ENCODE measurements at places on chromosomes 4 and X.
A peak's percentile ranks its signal among the peaks of the same experiment; 100 is the strongest.

DNA sequence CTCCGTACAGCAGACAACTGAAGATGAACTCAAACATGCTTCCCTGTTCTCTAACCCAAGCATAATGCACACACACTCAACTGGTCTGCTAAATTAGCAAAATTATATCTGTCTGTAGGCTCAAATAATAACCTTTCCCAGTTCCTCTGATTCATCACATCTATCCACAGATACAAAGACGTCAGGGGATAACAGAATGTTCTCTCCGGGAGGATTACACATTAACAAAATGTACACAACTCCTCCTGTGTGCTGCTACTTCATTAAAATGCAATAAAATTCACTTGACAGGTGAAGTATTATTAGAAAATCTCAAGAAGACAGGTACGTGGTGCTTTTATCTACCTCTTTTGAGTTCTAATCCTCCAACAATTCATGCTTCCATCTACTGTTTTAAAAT lies 57.4 kb downstream of the FAT1 start:
- no peak for DNase-seq

DNA sequence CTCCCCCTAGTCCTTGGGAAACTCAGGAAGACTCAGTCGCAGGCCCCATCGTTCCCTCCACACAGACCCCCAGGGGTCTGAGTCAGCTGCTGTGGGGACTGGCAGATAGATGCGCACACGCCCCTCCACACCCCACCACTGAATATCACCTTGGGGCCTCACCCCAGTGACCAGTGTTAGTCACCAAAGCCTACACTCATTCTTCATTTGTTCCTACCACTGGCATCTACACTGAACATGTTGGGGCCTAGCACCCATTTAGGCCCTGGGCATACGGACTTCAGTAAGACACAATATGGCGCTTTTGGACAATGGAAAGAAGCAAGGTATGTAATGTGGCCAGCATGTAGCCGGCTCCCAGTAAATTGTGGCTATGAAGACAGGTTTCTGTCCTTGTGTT lies 154.1 kb upstream of the PJA1 start:
- no peak for DNase-seq

GRCh38 chrX:4550018-4550417 lies 836.6 kb upstream of the PRKX start:
- no peak for DNase-seq

DNA sequence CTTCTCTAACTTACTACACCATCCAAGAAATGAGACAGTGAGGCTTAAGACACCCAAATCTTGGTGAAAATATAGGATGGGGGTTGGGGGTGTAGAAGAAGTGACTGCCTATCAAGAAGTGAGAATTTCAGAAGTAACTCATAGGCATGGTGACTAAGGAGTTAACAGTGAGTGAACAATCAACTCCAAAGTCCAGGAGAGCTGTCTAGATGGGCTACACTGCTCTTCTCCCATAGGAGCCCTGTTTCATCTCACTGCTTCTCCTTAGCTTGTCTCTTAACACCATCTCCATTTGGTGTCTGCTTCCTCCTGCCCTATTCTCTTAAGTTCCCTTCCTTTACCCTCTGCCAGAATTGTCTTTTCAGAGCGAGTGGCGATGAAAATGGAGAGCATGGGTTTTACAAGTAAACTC lies 22.7 kb downstream of the FABP2 start:
- DNase-seq = no peak

GRCh38 chrX:111071542-111072277 lies 24.3 kb upstream of the PAK3 start:
- DNase-seq = no peak

- no peak for DNase-seq
Observed at GRCh38 chrX:43633757-43634156, 22.3 kb upstream of the MAOA start.

DNA sequence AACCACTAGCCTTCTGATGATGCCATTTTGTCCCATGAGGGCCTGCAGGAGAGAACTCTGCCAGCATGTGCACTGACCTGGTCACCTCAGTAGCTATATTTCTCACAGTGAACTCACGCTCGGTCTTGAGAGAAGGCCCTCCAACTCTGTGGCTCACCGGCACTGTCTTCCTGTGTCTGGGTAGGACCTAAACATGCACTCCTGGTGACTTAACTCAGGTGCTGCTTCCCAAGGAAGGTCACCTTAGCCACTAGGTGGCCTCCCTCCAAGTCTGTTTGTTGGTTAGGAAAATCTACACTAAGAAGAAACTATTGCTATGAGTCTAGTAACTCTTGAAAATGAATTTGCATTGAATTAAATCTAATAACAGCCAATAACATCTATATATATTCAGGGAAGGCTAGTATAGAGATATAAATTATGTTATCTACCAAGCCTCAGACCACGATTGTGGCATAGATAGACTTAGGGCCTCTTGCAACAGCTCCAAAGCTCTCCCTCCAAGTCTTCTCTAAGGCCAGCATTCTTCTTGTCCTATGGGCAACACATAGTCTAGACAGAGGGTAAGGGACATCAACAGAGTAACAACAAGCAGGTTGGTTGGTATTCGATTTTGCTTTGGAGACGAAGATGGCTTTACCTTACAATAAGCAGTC lies 24.7 kb downstream of the TLR10 start:
- no peak for DNase-seq

DNA sequence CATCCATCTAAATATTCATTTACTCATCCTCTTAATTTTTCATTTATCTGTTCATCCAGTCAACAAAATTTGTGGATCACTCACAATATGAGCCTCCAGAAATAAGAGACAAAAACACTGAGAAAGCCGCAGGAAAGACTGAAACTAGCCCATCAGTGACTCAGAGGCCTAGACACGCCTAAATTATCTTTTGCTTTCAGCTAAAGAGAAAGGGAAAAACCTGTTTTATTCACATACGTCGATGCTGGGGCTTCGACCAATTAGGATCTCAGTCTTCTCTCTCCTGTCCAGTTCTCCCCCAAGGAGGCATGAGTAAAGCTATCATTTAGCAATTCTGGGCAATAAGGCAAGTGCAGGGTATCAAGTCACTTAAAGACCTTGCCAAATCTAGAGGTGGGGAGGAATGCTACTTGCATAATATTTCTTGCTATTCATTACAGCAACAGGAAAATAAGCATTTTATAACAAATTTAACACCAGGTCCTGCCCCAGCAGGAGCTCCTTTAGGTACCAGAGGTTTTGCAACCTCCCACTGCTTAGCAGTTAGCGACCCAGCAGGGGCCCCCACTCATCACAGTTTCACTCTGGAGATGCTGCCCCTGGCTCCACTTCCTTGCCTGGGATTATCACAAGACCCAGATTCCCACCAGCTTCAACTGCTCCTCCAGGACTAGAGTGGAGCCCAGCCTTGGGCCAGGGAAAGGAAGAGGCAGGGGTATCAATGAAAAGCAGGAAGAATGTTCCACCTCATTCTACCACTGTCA lies 30.1 kb upstream of the TMEM154 start:
- no peak for DNase-seq

DNA sequence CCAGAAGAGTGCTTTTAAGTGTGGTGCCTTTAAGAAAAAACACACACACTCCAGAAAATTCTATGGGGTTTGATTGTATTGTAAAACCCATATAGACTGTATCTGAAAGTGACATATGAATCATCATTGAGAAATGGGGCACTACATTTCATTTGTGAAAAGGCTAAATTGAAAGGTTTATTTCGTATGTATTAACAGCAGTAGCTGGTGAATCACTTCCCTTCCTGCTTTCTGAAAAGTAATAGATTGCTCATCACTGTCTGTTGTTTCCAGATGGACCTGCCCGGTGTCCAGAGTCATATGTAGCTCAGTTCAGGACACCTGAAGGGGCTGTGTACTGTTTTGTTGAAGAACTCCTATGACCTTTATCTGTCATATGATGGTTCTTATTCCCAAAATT lies 28.1 kb upstream of the HPRT1 start:
- DNase-seq = no peak

DNA sequence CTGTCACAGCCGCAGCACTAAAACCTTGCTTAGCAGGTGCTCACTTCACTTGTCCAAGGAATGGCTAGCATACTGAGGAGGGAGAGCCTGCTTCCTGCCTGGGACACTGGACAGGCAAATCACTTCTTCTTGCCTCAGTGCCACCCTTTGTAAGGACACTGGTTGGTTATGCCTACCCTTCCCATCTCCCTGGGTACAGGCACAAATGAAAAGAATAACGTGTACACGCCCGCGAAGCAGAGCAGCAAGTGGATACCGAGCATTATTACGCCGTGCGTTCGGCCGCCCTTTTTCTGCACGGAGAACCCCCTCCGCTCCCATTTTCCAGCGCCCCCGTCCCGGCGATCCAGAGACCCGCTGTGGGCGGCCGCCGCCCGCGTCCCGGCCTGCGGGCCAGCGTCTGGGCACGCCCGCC lies 338 bp upstream of the KLHL2 start:
- DNase-seq = no peak

GRCh38 chr4:153252122-153252521 lies 47.9 kb downstream of the TRIM2 start:
- DNase-seq = no peak

GRCh38 chr4:10877076-10877475 lies 192.5 kb upstream of the CLNK start:
- no peak for DNase-seq

- no peak for DNase-seq
Observed at GRCh38 chr4:122010610-122011009, 58.8 kb upstream of the TRPC3 start.

DNA sequence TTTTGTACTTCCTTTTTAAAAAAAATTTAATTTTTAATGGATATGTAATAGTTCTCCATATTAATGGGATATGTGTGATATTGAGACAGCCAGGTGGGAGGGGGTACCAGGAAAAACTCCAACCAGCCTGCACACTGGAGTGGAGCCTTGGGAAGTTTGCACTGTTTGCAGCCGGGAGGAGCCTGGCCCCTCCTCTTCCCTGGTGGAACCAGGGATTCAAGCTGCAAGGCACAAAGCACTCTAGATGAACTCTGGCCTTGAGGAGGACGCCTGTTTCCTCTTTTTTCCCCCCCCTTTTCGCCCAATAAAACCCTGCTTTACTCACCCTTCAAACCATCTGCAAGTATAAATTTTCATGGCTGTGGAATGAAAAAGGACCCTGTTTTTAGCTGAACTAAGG lies 48.2 kb upstream of the GC start:
- no peak for DNase-seq

GRCh38 chr4:86840858-86841257 lies 8.3 kb downstream of the SLC10A6 start:
- no peak for DNase-seq

DNA sequence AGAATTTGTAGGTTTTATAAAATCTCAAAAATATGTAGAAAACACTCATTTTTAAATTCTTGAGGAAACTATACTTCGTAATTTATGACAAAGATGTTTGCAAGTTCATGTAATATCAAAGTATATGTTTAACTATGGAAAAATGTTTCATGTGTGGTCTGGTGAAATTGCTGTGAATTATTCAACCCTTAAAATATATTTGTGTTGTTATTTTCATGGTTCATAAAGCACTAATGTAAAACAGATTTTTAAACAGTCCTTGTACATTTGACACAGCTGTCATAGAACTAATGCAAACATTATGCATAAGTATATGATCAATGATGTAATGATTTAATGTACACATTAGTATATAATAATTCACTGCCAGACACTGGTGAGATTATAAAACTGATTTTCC lies 83.1 kb upstream of the ARSJ start:
- DNase-seq = no peak

GRCh38 chrX:130393451-130394074 lies 8.1 kb upstream of the GPR119 start:
- peak; percentile 8 for DNase-seq

- DNase-seq = no peak
Observed at GRCh38 chr4:89216866-89217265, 90.7 kb downstream of the GPRIN3 start.

DNA sequence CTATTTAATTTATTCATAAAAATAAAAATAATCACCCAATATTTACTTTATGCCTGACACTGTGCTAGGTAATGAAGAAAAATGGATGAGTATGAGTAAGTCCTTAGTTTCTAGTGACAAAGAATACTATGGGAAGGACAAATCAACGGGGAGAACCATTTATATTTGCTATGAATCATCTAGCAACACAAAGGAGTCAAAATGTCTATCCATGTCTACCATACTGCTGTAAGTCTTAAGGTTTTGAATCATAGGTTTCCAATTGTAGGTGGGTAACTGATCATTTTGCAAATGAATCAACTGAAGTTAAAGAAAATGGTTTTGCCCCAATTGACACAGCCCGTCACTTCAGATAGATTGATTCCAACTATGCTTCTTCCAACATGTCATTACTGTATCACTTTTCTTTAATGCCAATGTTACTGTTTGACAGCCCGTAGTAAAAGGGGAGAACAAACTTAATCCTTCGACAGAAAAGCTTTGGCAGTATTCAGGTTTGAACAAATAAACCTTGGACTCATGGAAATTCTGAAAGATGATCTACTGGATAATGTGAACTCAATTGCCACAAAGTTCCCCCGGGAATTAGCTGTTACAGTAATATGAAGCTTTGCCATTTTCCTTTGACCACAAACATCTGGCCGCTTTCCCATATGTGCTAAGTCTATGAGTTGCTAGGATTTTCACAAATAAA lies 3.2 kb downstream of the TDO2 start:
- DNase-seq = no peak

All from NCI-H1092 (cell line).